Activated gamma-delta T cell treated with anti-CD3 and anti-CD28 coated beads, Interleukin-2, amount 50 U/mL, for 16 hours (primary cell): ENCODE measurements at places on chromosomes 16 and 17.

- no peak for DNase-seq
Measured at GRCh38 chr16:86998196-86999001, 318.8 kb downstream of the C16orf95 start.

DNA sequence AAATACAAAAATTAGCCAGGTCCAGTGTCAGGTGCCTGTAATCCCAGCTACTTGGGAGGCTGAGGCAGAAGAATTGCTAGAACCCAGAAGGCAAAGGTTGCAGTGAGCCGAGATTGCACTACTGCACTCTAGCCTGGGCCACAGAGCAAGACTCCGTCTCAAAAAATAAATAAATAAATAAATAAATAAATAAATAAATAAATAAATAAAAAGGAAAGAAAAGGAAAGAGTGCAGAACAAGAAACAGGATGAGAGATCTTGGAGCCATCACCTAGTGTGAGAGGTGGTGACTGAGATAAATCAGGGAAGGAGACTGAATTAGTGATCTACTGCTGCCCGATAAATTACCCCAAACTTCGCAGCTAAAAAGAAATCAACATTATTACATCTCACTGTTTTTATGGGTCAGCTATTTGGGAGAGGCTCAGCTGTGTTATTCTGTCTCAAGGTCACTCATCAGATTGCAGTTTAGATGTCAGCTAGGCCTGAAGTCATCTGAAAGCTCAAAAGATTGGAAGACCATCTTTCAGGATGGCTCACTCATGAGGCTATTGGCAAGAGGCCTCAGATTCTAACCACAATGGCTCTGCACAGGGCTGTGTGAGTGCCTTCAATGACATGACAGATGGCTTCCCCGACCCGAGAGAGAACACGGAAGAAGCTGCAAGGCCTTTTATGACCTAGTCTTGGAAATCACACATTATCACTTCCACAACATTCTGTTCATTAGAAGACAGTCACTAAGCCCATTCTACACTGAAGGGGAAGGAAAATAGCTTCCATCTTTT lies 66.4 kb downstream of the CMC2 start:
- no peak for DNase-seq

GRCh38 chr17:81354954-81355347 lies 40.3 kb upstream of the BAHCC1 start:
- DNase-seq = no peak

DNA sequence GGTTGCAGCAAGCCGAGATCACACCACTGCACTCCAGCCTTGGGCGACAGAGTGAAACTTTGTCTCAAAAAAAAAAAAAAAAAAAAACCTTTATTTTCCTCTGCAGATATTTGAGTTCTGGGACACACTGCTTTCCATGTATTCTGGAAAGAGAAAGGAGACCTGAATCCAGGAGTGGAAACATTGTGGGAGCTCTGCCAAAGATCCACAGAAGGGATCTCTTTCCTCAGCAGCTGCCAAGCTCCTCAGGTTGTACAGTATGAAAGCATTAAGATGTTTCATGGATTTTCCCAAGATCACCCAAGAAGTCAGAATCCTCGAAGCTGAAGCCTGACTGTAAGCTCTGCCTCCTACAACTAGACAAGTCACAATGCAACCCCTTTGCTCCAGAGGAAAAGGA lies 13.5 kb downstream of the NPRL3 start:
- no peak for DNase-seq

DNA sequence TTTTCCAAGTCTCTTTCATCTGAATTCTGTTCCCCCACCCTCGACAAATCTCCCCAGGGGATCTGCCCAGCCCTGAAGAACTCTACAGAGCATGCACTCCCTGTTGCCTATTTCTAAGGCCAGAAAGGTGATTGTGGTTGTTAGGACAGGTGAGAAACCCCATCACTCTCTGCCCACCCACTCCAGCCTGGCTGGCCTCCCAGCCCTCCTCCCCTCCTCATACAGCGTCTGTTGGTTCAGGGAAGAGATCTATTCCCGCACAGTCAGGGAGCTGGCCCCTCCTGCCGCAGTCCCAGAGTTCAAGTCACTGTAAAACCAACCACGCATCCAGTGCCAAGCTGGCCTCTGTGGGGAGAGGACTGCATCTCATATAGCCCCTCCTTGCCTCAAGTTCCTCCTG lies 98.7 kb downstream of the KCNJ12 start:
- no peak for DNase-seq

DNA sequence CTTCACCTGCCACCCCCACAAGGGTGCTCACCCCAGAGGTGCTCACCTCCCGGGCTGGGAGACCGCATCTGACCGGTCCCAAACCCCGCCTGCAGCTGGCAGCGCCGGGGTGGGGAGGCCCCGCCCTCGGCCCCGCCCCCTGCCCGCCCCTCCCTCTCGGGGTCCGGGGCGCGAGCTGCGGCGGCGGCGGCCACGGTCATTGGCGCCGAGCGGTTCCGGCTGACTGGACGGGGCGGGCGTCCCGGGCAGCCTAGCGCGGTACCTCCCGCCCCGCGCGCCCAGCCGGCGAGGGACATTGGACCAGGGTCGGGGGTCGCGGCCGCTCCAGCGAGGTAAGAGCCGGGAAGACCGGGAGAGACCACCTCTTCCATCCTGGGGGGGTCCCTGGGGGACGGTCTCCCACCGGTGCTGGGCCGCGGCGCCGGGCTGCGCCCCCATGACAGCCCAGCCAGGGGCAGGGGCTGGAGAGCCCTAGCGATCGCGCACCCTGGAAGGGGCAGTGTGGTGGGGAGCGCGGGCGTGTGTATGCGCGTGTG lies at the start of gene CACNG5:
Gene CACNG5, plus strand, starts transcription at position 199 of the 536 bp plus-strand sequence. CDS start 42,216 bp downstream, outside the sequence.
- DNase-seq = no peak

DNA sequence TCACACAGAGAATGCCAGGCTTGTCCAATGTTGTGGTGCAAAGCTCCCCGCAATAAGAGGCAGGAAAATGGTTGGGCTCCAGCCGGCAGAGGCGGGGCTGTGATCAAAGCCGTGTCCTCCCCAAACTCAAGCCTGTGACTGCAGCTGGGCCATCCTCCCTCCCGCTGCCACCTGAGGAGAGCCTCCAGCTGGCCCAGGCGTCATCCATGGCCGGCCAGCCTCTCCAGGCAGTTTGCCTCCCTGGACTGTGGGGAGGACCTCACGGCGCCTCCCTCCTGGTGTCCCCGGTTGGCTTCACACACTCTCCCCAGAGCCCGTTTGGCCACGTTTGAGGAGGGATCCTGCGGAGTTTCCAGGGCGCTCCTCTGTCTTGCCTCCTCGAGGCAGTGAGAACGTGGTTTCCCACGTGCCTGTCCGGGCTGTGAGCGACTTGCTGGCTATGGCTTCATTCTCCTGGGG lies 134.1 kb downstream of the IRF8 start:
- DNase-seq = no peak

DNA sequence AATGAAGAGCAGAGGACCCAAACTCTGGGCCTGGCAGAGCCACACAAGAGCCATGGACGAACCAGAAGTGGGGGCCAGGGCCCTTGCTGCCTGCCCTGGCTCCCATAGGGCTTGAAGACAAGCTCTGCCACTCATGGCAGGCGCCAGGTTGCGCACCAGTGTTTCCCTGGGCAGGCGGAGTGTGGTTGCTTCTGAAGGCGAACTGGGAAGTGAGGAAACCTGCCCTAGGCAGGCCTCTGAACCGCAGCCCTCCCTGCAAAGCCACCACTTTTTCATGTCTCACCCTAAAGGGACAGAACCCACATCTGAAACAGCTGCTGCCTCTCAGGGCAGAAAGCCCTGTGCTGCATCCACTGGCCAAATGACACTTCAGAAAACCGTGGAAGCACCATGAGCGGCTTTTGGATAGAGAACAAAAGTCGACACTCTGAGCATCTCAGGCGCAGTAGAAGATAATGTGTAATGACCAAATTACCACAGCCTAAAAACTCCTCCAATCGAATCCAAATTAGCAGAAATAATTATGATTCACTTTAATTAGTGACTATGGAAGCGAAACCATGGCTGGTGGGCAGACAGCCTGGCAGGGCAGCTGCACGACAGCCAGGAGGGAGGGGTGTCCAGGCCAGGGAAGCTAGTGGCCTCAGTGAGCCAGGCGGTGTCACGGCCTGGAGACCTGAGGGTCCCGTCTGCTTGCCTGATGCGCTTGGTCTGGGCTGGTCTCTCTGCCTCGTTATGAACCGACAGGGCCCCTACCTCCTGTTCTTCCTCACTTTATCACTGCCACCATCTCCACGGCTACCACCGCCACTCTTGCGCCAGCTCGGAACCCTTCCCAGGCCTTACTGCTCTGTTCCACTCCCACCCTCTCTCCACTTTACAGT lies 59.1 kb downstream of the PRMT7 start:
- DNase-seq = no peak

DNA sequence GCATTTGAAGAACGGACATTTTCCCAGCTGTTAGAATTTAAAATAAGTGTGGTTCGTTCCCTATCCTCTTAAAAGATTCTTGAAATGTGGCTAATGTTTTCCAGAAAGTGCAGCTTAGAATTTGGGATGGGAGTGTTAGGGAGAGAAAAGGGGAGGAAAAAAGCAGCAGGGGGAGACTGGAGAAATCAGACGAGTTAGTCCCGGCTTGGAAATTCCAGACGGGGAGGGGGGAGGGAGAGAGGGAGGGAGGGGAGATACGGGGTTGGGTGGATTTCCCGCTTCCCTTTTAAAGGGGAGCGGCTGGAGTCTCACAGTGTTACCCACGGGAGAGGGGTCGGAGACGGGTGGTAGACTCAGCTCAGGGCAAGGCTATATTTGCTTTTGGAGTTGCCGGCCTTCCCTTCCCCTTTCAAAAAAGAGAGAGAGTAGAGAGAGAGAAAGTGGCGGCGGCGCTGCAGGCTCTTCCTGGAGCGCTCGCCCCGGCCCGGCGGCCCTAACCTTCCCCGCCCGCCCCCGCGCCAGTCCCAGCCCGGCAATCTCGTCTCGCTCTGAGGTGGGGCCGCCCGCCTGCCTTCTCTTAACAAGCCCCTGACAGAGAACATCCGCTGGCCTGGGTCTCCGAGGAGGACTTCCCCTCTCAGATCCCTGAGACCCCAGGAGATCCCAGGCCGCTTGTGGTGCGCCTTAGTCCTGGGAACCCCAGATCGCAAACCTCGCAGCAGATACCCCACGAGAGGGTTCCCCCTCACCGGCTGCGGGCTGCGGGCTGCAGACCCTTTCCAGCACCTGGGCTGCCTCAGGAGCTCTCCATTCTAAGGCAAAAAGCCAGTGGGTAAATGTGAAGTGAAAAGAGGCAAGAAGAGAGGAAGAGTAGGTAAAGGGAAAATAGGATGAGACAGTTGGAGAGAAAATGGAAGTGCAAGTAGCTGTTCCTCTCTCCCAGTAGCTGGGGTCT lies 6.6 kb downstream of the IGF2BP1 start:
- DNase-seq = no peak

DNA sequence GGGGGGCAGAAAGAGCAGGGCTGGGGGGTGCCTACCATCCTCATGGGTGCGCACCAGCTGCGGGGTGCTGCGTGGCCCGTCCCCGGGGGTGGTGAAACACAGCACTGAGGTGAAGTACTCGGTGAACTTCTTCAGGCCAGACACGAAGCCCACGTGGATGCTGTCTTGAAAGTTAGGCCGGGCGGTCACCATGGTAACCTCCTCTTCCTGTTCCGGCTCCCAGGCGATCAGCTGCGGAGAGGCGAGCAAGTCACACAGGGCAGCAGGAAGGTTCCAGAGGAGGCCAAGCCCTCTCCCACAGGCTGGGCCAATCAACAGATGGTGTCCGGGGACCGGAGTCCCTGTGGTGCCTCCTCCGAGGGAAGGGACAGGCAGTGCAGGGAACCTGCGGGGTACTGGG lies 90.1 kb upstream of the CDC42EP4 start:
- DNase-seq = no peak

GRCh38 chr17:55398689-55399088 lies 22.9 kb downstream of the MMD start:
- no peak for DNase-seq

- no peak for DNase-seq
Measured at GRCh38 chr17:19649274-19649541, 657 bp downstream of the ALDH3A2 start.

- no peak for DNase-seq
Measured at GRCh38 chr17:49866019-49866380, 18.1 kb upstream of the TAC4 start.

DNA sequence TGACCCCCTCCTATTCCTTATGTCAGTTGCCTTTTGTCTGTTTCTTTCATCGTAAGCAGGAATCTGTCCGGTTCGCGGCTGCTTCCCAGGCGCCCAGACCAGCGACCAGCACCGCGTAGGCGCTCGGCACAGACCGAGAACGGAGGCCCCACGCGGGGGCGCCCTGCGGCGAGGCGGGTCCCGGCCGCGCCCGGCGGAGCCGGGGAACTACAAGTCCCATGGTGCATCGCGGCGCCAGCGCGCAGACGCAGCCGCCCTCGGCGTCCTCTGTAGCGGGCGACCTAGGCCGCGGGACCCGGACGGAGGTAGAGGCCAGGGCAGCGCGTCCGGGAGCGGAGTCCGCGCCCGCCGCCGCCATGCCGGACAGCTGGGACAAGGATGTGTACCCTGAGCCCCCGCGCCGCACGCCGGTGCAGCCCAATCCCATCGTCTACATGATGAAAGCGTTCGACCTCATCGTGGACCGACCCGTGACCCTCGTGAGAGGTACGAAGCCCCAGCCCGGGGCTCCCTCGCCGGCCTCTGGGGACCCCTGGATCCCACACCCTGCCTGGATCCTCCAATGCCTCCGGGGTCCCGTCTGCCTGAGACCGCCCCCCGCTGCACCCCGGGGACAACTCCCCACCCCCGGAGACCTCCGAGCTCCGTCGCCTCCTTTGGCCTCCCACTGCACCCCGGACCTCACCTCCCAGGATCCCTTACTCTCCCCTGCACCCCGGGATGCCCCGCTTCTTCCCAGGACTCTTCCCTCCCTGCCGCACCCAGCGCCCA lies at the start of gene NDUFB10:
Gene NDUFB10, plus strand, starts transcription at position 270 of the 771 bp plus-strand sequence. Its CDS starts 87 bp downstream, at position 357.
- peak; percentile 88 for DNase-seq
